ENCODE measurements at places on chromosomes 1 and 21.

DNA sequence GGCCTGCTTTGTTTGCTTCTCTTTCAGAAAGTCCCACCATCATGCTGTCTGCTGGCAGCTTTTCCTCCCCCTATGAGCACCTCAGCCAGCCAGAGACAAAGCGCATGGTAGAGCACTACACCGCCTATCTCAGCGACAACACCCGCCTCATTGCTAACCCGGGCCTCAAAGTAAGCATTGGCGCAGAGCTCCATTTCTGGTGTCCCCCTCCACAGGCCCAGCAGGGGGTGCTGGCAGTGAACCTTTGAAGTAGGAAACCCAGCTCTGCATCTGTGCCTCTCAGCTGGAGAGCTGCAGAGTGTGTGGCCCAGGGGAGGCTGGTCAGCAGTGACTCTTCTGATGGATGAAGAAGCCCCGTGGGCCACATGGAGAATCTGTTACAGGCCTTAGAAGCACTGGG, 81.2 kb upstream of the RAVER2 start:
- no peak for DNase-seq

GRCh38 chr1:24987875-24988557, 57.9 kb upstream of the RUNX3 start:
- no peak for DNase-seq

GRCh38 chr1:34709547-34709946, 45.3 kb upstream of the GJB5 start:
- no peak for DNase-seq

DNA sequence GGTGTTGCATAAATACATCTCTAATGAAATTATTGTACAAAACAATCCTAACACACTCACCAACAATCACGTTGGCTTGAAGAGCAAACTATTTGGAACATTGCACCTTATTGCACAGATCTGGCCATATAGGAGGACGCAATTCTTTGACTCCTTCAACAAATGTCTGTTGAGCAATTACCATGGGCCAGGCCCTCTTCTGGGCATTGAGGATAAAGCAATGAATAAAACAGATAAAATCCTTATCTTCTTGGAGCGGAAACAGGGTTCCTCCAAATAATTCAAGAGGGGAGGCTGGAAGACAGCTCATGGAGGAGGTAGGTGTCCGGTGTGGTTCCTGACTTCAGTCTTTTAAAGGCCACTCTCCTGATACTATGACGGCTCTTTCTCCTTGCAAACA, 43.3 kb downstream of the PAX7 start:
- DNase-seq = no peak

DNA sequence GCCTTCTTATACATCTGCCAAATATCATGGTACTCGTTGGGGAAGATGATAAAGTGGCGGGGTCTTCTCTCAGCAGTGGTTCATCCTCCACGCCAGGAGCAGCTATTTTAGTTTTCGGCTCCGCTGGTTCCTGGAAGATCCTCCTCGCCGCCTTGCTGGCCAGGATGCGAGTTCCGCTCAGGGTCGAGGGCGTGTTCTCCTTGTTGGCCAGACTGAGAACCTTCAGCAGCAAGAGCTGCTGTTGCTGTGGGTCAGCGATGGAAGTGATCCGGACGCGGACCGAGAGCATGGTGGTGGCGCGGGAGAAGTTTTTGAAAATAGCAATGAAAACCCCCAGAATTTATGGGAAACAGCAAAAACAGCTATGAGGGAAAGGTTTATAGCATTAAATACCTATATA, 11.4 kb upstream of the CFAP126 start:
- no peak for DNase-seq

DNA sequence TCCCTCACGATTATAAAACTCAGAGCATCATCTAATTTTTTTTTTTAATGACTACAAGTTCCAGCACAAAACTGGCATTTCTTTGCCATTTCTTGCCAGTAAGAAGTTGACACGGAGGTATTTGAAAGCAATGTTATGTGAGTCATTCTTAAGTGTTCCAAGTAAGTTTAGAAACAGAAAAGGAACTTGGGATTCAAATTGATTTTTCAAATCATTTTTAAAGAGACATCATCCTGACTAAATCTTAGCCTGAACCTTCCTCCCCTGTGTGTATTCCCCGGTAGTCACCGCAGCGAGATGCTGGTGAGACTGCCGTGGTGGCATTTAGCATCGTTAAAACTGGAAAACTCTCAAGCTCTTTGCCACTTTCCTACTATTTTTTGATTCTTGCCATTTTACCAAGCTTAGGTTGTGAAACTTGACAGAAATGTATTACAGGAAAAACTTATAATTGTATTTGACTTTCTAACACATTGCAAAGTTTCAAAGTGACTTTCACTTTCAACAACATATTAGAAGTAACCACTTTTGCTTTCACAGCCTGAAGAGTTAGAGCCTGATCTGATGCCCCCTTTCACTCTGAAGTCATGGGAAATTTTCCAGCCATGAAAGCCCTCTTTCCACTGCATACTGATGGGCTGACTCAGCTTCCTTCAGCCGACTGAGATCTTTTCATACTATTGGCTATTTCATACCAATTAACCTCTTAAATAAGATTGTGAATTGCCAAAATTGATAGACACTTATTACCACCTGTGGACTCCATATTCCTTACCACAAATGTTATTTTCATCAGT, 61.4 kb downstream of the OLFML2B start:
- peak; percentile 75 for DNase-seq

- DNase-seq = no peak
Observed at GRCh38 chr1:5481889-5482288, 510.3 kb downstream of the NPHP4 start.

Data from GM04503 (cell line).